ENCODE measurements at places on chromosomes 13 and 19. TPM values are rescaled to one million over a fixed set of nuclear protein-coding genes. Genes with fewer than 3 reads are reported as not detected.

PABPC3 gene
- polyA plus RNA-seq = 0.10 TPM

TCF3 gene
- polyA plus RNA-seq = 28.6 TPM

CGB3 gene
- polyA plus RNA-seq = not detected

ZNF8 gene
- 0.98 TPM for polyA plus RNA-seq

CYP2A6 gene
- not detected for polyA plus RNA-seq

AMER2 gene
- polyA plus RNA-seq = not detected

KLK6 gene
- polyA plus RNA-seq = not detected

CD177 gene
- not detected for polyA plus RNA-seq

SIGLEC8 gene
- not detected for polyA plus RNA-seq

TMEM59L gene
- not detected for polyA plus RNA-seq

TMEM145 gene
- not detected for polyA plus RNA-seq

ATP7B gene
- polyA plus RNA-seq = not detected

TEAD2 gene
- polyA plus RNA-seq = 6.3 TPM

FGF21 gene
- not detected for polyA plus RNA-seq

ZNF274 gene
- 45.1 TPM for polyA plus RNA-seq

WDR62 gene
- 0.81 TPM for polyA plus RNA-seq

SIX5 gene
- polyA plus RNA-seq = 0.41 TPM

ATP4B gene
- polyA plus RNA-seq = not detected

All from IgD-negative memory B cell (primary cell).